ENCODE measurements at places on chromosomes 2 and 18.

DNA sequence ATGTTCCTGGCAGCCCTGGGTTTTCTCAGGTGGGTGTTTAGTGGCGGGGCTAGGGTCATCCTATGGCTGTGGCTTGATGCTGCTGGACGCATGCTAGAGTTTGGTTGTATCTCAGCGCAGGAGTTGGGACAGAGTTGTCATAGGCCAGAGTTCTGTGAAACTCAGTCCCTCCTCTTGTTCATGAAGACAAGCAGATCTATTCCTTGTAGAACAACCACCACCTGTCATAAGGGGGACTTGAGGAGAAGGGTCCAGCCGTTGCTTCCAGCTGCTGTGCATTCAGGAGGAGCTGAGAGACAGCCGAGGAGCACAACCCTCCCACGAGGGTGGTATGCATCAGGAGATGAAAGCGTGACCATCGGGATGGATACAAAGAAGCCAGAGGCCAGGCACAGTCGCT lies 26.4 kb downstream of the DCDC2C start:
- no peak for DNase-seq

- DNase-seq, result no peak
Measured at GRCh38 chr2:195674491-195675221, 17.6 kb downstream of the SLC39A10 start.

DNA sequence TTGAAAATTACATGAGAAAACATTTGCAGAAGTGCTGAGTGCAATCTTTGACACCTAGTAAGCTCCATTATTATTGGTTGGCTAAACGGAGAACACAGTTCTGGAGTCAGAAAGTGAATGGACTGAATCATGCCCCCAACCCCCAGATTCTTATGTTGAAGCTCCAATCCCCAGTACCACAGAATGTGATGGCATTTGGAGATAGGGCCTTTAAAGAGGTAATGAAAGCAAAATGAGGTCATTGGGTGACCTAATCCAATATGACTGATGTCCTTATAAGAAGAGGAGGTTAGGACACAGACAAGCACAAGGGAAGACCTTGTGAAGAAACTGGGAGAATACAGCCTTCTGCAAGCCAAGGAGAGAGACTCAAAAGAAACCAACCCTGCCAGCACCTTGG lies 200.9 kb upstream of the EPAS1 start:
- no peak for DNase-seq

DNA sequence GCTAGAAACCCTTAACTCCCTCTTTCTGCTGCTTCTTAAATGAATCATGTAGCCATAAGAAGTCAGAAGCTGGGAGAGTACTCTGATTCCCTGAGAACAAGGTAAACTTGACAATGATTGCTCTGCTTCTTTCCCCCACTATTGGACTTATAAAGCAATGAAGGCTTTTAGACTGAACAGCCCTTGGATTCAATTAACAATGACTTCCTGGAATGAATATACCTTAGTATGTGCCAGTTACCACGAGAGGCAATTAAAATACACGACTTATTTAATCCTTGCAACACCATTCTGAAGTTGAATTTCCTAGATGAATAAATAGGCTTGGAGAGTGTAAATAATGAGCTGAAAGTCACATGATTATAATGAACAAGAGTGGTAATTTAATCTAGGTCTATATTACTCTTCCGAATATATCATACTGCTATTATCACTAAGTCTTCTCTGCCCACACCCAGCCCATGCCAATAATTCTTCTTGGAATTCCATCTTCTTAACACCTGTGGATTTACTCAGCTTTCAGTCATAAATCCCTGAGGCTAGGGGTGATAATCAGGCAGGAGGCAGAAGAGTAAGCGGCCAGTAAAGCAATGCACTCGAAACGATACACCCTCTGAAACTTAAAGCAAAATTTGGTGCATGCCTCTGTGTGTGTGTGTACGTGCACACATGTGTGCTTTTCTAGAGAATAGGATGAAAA lies 170.2 kb downstream of the ATAD2B start:
- no peak for DNase-seq

DNA sequence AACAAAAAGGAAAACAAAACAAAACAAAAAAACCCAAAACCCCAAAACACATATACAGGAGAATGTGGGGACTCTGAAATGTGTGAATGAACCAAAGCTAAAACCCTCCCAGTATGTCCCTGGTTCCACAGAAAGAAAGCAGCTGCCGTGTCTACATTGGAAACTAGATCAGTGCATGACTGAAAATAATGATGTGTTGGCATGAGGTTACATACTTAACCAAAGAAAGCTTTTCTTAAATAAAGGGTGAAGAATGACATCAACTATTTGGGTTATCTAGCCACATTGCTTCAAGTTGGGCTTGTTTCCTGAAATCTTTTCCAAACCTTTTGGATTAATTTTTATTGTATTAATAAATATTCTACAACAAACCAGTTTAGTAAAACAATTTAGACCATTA lies 91.9 kb upstream of the FN1 start:
- DNase-seq, result no peak

GRCh38 chr2:41895334-41895664 lies 152.5 kb upstream of the PKDCC start:
- no peak for DNase-seq

GRCh38 chr2:229884775-229885699 lies 36.8 kb downstream of the TRIP12 start:
- DNase-seq, result no peak

DNA sequence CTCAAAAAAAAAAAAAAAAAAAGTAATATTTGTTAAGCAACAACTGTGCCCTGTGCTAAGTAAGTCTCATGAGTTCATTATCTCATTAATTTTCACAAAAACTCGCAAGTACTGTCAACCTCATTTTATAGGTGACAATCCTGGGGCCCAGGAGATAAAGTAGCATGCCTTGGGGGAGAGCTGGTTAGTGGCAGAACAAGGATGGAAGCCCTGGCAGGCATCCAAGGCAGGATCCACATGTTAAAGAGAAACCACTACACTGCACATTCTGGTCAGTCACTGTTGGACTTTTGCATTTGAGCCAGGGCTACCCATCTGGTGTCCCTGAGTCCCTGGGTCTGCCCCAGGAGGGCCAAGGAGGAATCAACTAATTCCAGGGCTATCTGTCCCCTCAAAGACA lies 54.6 kb downstream of the ZFP36L2 start:
- DNase-seq, result no peak

All from D721Med (cell line).